GM12865 (cell line): ENCODE measurements at places on chromosomes 12 and 14.

GRCh38 chr14:105492031-105492970 is 1.3 kb downstream of the TEDC1 start:
- no peak for DNase-seq

GRCh38 chr12:6307529-6307928 is 3.0 kb upstream of the PLEKHG6 start:
- DNase-seq: no peak

GRCh38 chr12:47903151-47903611 is 1.6 kb downstream of the VDR start:
- peak; percentile 63 for DNase-seq

GRCh38 chr14:106218174-106218573 is 691.8 kb downstream of the TMEM121 start:
- DNase-seq: no peak

- peak; percentile 3 for DNase-seq
These were observed 117.1 kb upstream of the PTPRB start for GRCh38 chr12:70754330-70754741.

DNA sequence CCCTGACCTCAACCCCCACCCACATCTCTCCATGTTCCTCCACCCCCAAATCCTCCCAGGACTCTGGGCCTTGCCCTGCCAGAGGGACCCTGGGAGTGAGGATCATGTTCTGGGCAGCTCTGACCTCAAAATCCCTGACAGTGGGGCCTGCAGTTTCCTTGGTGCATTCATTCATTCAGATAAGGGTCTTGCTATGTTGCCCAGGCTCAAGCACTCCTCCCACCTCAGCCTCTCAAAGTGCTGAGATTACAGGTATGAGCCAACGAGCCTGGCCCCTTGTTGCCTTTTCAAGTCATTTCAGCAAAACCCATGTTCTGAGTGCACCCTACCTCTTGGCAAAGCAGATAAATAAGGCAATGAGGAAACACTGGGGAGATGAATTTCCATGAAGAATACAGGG is 29.6 kb downstream of the ARL6IP4 start:
- no peak for DNase-seq

DNA sequence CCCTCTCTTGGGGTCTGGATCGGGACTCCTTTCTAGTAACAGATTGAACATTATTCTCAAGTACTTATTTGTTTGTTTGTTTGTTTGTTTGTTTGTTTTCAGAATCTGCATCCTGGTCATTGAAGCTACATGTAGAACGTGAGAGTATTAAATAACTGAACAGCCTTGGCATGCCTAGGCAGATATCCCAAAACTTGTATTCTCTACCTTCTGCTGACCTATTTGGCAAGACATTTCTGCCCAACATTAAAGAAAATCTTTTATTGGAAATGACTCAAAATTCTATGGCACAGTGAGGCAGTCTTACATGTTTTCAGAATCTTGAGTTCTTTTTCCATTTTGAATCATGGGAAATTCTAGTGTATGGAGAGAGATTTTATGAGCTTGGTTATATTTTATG is 165.1 kb upstream of the CNOT2 start:
- DNase-seq: no peak

DNA sequence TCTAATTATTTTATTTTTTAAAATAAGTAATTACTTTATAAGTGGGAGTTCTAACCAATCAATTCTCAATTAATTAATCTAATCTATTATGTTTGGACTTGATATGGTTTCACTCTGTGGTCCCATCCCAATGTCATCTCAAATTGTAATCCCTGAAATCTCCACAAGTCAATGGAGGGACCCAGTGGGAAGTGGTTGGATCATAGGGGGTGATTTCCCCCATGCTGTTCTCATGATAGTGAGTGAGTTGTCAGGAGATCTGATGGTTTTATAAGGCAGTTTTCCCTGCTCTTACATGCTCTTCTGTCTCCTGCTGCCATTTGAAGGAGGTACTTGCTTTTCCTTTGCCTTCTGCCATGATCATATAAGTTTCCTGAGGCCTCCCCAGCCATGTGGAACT is 836.1 kb downstream of the GALC start:
- no peak for DNase-seq

GRCh38 chr14:68623826-68624225 is 169.0 kb downstream of the ZFP36L1 start:
- no peak for DNase-seq

DNA sequence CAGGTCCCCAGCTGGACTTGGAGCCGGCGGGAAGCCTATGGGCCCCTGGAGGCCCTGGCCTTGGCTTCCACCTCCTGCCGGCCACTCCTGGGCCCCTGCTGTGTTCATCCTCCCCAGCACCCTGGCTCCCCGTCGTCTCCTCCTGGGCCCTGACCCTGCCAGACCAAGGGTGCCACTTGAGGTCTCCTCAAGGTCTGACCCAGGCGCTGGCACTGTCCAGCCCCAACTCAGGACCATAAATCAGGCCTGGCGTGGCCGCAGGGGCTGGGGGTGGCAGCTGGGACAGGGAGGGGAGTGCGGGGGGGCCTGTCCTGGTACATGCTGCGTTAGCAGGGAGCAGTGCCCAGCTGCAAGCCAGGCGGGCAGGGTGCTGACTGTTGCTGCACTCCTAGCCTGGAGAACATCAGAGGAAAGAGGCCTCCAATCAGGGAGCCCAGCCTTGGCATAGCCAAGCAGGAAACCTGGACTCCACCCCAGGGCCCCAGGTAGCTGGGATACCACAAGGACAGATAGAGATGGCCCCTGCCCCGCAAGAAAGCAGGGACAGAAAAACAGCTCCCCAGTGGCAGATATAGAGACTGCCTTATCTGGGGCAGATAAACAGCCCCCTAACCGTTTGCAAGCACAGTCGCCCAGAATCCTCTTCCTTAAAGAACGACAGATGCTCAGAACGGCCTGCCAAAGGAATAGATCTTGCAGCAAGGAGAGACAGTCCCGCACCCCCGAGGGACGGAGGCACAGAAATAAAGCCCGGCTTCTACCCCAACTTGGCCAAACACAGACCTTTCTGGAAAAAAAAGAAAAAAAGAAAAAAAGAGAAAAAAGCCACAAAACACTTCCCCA is 6.5 kb upstream of the ATG101 start:
- DNase-seq: no peak

GRCh38 chr12:50051101-50051806 is 6.1 kb upstream of the ASIC1 start:
- DNase-seq: no peak

DNA sequence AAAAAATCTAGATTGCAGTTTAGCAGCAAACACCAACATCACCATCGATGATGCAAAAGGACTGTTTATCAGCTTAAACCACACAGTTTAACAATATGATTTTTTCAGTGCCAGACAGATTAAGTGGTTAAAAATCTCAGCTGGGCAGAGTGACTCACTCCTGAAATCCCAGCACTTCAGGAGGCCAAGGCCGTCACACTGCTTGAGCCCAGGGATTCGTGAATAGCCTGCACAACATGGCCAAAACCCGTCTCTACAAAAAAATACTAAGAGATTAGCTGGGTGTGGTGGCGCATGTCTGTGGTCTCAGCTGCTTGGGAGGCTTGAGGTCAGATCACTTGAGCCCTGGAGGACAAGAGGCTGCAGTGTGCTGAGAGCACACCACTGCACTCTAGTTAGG is 8.9 kb downstream of the RSRC2 start:
- DNase-seq: no peak

DNA sequence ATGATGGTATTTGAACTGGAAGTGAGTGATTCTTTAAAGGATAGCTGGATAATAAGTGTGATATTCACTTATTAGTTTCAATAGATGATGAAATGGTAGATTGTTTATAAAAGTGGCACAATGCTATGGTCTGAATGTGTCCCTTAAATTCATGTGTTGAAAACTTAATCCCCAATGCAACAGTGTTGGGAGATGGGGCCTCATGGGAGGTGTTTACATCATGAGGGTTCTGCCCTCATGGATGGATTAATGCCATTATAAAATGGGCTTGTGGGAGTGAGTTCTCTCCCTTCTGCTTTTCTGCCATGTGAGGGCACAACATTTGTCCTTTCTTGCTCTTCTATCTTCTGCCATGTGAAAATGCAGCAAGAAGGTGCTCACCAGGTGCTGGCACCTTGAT is 134.0 kb downstream of the SLC38A1 start:
- no peak for DNase-seq

GRCh38 chr12:13030541-13031291 is 13.5 kb upstream of the FAM234B start:
- no peak for DNase-seq

GRCh38 chr12:101982307-101982706 is 79.5 kb downstream of the WASHC3 start:
- DNase-seq: no peak

DNA sequence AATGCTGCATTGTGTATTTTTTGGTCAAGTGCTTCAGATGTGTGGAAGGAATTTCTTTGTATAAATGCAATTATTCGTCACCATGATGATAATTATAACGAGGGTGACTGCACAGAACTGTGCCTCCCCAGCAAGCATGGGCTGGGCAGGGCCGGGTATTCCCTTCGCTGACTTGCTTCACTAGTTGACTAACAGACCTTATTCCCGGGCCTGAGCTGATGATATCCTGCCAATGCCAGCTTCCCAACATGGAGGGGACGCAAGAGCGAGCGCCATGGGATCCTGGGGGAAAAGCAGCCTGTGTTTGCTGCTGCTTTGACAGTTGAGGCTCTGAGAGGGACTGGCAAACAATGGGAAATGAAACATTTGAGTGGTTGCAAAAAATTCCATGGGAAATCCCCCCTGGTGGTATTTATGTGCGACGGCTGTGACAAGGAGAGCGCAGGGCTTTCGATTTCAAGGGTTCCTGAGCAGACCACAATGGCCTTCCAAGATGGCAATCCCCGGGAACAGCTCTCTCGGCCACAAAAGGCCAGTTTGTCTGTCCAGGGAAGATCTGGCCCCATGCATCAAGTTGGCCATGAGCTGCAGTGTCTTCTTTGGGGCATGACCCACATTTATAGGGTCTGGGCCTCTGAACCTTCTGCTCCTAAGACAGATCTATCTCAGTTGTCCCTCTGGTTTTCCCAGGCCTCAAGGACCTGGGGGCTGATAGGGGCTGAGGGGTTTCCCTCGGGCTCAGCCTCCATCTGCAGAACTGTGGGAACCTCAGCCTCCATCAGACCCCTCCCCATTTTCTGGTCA is 21.9 kb upstream of the MAP1LC3B2 start:
- peak; percentile 81 for DNase-seq

GRCh38 chr12:62911286-62911685 is 23.7 kb downstream of the PPM1H start:
- DNase-seq: no peak

GRCh38 chr12:7339675-7340074 is 35.8 kb downstream of the ACSM4 start:
- DNase-seq: no peak

- no peak for DNase-seq
These were observed 137.3 kb downstream of the FOXN3 start for GRCh38 chr14:89279649-89280232.

DNA sequence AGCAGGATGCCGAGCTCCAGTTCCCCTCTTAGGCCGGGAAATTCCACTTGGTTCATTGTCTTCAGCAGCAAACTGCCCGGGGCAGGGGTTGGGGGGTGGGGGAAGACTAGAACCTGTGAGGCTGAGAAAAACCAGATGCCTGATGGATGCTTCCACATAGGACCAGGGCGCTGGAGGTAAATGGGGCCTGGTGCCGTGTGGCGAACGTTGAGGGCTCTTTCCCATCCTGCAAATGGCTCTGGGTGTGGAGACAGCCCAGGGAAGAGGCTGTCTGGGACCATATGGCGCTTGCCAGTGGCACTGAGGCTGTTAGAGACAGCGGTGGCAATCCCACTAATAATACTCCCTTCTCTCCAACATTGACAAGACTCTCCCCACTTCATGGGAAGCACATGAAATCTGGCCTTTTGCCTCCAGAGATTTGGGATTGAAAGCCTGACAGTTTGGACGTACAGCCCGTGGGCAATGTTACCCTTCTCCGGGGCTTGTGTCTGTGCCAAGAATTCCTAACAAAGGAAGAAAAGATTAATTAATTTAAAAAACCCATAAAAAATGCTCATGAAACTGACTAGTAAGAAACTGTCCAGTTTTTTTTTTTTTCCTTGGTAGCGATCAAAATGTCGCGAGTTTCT is 44.5 kb downstream of the MAP1LC3B2 start:
- no peak for DNase-seq

DNA sequence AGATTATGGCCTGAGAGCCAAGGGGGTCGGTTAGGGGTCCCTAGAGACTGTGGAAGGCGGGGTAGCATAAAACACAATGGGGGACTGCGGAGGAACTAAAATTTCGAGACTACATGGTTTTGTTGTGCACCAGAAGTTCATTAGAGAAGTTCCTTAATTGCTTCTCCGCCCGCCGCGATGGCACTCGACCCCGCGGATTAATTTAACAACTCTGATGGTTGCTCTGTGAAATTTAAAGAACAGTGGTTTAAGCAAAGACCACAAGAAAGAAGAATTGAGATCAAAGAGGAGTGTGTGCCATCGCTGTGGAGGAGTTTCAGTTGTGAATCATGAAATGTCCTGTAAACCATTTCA is 1.4 kb upstream of the CCDC88C start:
- no peak for DNase-seq

DNA sequence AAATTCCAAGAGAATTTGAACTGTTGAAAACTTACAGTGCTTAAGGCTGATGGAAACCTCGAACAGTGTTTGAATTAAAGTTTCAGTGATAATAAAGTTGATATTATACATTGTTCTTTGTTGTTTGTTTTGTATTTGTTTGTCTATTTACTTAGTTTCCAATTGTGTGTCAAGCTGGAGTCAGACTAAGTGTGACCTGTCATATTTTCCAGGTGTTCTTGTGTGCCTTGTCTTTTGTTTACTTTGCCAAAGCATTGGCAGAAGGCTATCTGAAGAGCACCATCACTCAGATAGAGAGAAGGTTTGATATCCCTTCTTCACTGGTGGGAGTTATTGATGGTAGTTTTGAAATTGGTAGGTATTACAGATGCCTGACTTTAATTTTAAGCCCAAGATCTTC is 6.0 kb downstream of the SLCO1C1 start:
- DNase-seq: no peak

GRCh38 chr12:132379996-132380395 is 50.6 kb upstream of the GALNT9 start:
- DNase-seq: no peak

DNA sequence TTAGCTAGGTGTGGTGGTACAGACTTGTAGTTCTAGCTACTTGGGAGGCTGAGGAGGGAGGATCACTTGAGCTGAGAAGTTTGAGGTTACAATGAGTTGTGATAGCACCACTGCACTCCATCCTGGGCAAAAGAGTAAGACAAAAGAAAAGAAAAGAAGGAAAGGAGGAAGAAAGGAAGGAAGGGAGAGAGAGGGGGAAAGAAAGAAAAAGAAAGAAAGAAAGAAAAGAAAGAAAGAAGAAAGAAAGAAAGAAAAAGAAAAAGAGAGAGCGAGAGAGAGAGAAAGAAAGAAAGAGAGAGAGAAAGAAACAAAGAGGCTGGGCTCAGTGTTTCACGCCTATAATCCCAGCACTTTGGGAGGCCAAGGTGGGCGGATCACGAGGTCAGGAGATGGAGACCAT is 10.3 kb upstream of the GNPTAB start:
- DNase-seq: no peak

DNA sequence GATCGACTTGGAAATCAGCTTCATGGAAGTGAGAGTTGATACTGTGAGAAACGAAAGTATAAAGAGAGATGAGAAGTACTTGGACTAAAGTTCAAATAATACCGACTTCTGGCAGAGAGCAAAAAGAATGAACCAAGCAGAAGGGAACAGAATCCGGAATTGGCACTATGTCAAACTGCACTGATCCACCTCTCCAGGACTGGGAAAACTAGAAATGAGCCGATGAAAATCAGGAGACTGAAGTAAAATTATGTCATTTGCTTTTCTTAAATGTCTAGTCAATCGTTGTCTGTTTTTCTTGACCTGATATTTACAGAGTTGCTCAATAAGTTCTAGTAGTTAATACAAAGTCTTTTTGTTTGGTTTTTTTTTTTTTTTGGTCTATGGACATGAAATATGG is 163.0 kb upstream of the FOXG1 start:
- DNase-seq: no peak

- peak; percentile 70 for DNase-seq
These were observed 123.3 kb downstream of the SSPN start for GRCh38 chr12:26318661-26319068.
